Stimulated activated CD8-positive, alpha-beta memory T cell treated with anti-CD3 and anti-CD28 coated beads, Interleukin-7, amount 100 ng/mL, for 24 hours (primary cell): ENCODE measurements at places on chromosomes 16 and 17.

DNA sequence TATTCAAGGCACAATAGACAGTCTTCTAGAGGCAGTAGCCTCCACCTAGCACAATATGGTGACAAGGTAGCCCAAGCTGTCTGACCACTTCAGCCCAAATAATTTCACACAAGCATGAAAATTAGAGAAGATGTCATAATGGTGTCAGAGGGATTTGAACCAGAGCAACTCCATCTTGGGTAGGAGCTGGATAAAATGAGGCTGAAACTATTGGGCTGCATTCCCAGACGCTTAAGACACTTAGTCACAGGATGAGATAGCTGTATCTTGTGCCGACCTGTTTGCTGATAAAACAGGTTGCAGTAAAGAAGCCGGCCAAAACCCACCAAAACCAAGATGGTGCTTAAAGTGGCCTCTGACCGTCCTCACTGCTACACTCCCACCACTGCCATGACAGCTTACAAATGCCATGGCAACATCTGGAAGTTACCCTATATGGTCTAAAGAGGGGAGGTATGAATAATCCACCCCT is 192.6 kb downstream of the CPPED1 start:
- no peak for DNase-seq

DNA sequence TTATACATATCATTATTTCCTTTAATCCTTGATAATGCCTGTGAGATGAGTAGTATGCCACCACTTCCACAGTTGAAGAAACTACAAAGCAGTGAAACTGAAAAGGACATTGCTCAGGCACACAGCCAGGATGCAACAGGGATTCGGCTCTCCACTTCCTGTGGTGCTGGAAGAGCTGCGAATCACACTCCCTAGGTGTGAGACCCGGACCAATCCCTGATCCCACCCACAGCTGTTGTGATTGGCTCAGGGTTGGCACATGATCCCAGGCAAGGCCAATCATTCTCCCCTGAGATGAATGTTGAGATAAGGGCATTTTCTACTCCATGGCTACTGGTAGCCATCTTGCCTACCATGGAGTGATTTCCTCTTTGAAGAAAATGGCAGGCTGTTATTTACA is 218.2 kb downstream of the TMEM114 start:
- DNase-seq = no peak

DNA sequence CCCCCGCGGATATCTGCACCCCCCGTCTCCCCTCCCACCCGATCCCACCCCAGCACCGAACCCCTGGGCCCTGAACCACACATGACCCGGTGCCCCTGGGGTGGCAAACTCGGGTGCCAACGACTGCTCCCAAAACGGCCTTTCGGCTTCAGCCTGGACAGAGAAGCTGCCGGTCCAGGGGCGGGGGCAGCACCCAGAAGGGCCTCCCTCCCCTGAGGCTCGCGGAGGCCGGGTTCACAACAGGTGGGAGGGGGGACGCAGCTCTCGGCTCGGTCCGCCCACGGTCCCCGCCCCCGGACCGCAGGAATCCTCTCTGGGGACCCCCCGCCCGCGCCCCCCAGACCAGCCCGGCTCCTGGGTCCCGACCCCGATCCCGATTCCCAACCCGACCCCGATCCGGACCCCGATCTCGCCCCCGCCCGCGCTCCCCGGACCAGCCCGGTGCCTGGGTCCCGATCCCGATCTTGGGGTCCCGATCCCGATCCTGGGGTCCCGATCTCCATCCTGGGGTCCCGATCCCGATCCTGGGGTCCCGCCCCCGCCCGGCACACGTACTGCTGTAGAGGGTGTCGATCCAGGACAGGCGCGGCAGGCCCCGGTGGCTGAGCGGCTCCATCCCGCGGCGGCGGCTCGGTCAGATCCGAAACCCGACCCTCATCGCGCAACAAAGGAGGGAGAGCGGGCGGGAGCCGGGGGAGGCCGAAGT is 516 bp downstream of the ABR start:
- no peak for DNase-seq

- no peak for DNase-seq
Measured at GRCh38 chr16:68921637-68922036, 78.3 kb downstream of the TANGO6 start.

GRCh38 chr16:4617880-4618279 is 3.2 kb upstream of the UBALD1 start:
- DNase-seq = no peak

DNA sequence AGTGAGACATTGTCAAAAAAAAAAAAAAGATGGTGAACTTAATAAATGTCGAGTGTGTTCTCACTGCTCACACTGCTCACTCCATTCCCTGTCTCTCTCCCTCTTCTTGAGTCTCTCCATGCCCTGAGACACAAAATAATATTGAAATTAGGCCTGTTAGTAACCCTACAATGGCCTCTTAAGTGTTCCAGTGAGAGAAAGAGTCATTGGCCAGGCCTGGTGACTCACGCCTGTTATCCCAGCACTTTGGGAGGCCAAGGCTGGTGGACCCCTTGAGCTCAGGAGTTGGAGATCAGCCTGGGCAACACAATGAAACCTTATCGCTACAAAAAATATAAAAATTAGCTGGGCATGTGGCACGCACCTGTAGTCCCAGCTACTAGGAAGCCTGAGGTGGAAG is 16.2 kb upstream of the CSF3 start:
- DNase-seq = no peak

DNA sequence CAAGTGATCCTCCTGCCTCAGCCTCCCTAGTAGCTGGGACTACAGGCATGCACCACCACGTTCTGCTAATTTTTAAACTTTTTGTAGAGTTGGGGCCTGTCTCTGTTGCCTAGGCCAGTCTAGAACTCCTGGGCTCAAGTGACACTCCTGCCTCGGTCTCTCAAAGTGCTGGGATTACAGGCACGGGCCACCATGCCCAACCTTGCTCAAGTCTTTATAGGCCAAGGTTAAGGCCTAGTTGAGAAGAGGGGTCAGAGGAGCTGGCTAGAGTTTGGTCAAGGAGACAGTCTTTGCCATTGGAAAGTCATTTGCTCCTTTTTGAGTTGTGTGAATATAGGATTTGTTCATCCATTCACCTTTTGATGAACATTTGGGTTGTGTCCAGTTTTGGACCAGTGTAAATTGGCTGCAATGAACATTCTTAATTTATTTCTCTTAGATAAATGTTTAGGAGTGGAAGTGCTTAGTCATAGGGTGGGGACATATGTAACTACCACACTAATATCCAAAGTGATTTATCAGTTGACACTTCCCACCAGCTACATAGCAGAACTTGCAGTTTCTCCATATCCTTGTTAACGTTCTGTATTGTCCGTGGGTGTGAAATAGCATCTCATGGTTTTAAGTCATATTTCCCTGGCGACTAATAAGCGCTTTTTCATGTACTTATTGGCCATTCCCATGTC is 30.7 kb upstream of the ARHGAP17 start:
- no peak for DNase-seq

GRCh38 chr17:63552211-63552610 is 1.9 kb downstream of the DCAF7 start:
- no peak for DNase-seq

GRCh38 chr17:1645207-1646171 is at the start of gene SCARF1:
TSS of gene SCARF1 (minus strand) at chr17:1645732. CDS start at chr17:1645697, 35 bp downstream.
- DNase-seq = no peak

DNA sequence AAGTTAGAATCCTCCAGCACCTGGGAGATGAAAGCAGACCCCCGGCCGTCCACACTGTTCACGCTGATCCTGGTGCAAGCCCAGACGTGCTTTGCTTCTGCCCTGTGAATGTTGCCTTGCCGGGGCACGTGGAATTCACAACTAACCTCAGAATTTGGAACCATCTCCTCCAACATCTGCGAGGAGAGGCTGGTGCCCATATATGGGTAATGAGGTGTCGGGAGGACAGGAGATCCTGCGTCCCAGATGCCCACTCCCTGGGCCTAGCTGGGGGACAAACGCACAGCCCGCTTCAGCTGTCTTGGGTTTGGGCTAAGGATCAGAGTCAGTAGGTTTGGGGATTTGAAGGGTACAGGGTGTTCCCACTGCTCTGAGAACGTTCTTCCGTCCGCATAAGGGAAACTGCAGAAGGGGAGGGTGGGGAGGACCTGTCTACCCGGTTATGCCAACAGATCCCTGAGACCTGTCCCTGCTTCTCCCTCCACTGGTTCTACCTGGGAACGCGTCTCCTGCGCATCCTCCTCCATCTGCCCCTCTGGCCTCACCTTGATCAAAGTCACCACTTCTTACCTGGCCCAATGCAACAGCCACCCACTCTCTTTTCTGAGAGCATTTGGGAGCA is 14.1 kb downstream of the PPL start:
- no peak for DNase-seq

- peak; percentile 68 for DNase-seq
Measured at GRCh38 chr17:50148226-50149090, 2.0 kb downstream of the PPP1R9B start.

- no peak for DNase-seq
Measured at GRCh38 chr17:29043539-29044145, 701 bp downstream of the PIPOX start.

- no peak for DNase-seq
Measured at GRCh38 chr16:46702030-46702429, 12.6 kb downstream of the ORC6 start.

DNA sequence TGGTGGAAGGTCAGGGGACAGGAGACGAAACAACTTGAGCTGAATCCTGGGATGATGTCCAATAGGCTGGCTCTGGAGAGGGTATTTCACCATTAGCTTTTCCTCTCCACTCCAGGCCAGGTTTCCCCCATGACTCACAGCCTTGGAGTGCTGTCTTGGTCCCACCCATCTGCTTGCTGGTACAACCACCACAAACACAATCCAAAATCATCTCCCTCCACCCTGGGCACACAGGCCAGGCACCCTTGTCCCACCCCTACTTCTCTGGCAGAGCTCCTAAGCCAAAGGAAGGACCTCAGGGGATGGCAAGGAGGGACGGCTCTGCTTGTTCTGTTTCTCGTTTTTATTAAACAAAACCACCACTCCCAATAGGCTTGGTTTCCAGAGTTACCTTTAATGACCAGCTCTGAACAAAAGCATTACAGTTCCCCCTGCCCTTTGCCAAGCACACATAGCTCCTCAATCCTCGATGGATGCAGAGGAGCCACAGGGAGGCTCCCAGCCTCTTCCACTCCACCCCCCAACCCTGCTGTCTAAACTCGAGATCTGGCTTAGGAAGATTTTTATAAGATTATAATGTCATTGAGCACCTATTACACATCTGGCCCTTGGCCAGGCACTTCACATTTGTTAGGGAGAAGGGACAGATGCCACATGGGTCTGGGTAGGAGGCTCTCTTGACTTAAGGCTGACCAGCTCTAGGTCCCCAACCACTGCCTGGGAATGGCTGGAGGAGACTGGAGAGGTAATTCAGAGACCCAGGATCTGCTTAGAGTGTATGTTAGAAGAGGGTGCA is 13.3 kb downstream of the CAVIN1 start:
- DNase-seq = no peak

- DNase-seq = no peak
Measured at GRCh38 chr17:58394534-58395223, 22.7 kb downstream of the RNF43 start.

DNA sequence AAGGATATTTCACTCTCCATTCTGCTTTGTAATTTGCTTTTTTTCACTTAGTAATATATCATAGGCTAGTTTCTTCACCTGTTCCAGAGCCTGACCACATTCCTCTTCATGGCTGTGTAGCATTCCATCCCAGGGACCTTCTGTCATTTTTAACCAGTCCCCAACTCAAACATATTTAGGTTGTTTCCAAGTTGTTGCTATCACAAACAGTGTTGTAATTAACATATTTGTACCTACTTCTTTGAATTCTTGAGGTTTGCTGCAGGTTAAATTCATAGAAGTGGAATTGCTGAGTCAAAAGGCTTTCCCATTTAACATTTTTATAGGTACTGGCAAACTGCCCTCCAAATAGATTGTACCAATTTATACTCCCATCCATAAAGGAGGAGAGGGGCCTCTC is 65.1 kb upstream of the MED9 start:
- no peak for DNase-seq

DNA sequence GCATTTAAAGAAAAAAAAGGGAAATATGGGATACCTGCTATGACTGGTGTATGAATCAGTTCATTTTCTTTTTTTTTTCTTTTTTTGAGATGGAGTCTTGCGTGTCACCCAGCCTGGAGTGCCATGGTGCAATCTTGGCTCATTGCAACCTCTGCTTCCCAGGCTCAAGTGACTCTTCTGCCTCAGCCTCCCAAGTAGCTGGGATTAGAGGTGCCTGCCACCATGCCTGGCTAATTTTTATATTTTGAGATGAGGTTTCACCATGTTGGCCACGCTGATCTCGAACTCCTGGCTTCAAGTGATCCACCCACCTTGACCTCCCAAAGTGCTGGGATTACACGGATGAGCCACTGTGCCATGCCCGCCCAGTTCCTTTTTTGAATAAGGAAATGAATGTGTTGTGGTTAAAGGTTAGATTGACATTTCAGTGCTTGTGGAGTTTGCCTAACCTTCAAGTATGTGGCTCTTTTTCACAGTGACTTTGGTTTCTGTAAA is 7.7 kb downstream of the HAPSTR1 start:
- DNase-seq = no peak

DNA sequence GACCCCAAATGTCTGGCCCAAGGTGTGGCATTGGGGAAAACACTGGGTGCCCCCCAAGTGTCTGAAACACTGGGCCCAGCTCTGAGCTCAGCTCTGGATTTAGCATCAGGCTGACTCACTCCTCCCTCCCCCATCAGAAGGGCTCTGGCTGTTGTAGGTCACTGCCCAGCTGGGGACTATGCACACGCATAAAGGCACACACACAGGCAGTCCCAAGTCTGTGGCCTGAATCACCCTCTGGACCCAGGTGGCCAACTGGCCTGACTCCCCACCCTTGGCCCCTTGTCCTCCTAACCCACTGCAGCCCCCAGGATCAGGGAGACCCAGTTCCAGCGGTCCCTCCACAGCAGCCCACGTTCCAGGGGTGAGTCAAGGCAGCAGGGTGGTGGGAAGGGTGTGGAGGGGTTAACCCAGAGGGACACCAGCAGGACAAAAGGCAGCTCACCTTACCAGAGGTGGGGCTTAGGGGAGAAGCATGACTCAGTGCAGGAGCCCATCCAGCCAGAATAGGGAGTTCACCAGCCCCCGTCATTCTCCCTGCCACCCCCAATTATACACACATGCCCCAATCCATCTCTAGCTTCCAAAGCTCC is 47.0 kb downstream of the MYO18A start:
- no peak for DNase-seq

- DNase-seq = no peak
Measured at GRCh38 chr17:78725448-78726021, 56.5 kb downstream of the CYTH1 start.

DNA sequence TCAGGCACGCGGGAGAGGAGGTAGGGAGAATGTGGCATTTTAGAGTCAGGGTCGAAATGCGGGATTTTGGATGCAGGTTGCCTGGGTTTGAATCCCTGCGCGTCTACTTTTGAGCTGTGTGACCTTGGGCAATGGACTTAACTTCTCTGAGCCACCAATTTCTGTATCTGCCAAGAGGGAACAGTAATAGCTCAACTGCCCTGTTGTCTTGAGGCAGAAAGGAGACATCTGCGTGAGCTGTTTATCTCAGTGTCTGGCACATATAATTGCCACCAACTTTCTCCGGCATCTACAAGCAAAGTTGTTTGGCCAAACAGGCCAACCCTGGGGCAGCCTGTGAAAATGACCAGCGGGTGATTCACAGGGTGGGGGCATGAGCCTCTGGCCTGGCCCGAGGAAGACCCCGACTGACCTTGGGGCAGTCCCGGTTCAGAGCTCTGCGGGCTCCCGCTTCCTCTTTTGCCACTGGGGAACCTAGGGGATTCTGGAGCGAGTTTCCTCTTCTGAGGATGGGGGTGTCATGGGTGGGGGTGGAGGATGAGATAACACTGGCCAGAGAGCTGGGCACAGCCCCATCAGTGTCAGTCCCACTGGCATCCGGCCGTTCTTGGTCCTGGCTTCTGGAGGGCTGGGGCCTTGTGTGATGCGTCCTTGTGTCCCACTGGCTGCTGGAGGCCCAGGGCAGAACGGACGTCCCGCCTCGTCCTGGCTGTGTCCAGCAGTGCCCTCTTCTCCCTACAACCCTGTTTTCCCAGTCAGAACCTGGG is 1.3 kb downstream of the SNN start:
- no peak for DNase-seq
